Stimulated activated CD8-positive, alpha-beta memory T cell treated with anti-CD3 and anti-CD28 coated beads, Interleukin-4, amount 100 ng/mL, for 48 hours (primary cell): ENCODE measurements at places on chromosomes 11 and 22.

GRCh38 chr11:91396236-91397133, 828.1 kb upstream of the FAT3 start:
- no peak for DNase-seq

GRCh38 chr11:67499808-67500483, 5.2 kb downstream of the PITPNM1 start:
- DNase-seq = no peak

DNA sequence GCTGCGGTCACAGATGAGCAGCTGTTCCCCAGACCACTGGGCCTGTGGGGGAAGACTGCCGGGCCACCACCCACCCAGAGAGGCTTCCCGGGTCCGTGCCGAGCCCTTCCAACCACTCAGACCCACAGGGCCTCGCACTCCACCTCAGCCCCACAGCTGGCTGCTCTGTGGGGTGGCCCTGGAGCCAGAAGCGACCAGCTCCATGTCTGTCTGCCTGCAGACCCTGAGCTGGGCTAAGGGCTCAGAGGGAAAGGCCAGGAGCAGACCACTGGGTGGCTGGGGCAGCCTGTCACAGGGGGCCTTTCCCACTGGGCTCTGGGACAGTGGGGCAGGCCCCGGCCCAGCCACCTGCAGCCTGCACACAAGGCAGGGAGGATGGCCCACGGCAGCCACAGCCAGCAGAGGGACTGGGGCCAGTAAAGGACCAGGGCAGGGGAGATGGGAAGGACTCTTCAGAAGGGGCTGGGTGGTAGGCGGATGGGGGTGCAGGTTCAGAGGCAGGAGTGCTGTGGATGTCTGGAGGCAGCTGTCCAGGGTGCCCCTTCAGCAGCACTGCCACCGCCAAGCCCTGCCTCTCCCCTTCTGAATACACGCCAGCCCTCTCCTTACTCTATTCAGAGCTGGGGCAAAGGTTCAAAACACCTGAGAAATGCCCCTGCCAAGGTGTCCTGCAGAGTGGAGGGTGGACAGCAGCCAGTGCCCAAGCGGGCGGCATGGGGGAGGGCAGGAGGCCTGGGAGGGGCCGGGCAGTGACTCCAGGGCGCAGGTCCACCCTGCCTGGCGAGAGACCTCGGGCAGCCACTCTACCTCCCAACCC, 32.2 kb downstream of the GNB1L start:
- DNase-seq = no peak

GRCh38 chr11:79973721-79974617, 533.1 kb upstream of the TENM4 start:
- DNase-seq = no peak

- no peak for DNase-seq
Measured at GRCh38 chr11:100208207-100208606, 478.9 kb upstream of the ARHGAP42 start.

DNA sequence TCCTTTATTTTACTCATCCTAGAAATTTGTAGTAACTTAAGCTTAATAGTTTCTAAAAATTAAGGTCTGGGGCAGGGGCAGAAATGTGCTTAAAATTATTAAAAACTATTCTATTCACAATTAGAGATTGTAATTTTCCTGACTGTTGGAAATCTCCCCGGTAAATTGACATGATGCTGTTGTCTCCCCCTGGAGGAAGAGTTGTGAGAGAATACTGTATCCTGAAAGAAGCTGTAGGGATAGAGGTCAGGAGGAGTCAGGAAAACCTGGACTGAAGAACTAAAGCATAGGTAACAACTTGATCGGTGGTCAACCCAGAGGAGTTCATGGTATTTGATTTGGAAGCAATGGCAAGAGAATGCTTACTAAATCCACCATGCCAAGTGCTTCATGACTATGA, 16.2 kb upstream of the ESAM start:
- DNase-seq = no peak

DNA sequence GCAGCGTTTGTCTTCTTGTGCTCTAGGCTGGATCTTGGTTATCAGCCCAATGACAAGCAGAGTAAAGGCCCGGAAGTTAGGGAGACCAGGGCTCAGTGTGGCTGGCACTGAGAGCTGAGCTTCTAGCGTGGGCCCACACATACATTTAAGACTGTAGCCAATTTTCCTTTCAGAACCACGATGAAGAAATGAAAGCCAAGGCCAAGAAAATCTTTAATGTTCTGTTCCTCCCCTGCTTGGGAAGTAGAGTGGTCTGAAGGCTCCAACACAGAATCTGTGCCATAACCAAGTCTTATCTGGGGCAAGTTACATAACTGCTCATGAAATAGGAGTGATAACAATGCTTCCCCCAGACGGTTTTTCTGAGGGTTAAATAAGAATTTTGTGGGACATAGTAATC, 4.7 kb upstream of the ST3GAL4 start:
- DNase-seq = no peak

DNA sequence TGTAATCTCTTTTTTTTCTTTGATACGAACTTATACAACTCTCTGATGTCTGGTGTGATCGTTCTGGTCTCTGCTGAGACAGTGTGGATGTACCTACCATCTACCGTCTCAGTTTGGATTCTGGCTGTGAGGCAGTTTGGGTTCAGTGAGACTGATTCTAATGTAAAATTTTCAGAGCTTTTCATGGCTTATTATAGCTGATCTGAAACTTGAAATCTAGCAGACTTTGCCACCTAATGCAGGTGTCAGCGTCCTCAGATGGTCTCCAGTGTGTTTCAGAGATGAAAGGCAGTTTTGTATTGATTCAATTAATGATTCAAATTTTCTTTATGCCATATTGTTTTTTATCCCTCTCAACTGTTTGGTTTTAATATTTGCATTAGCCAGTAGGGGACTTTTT, 35.9 kb downstream of the PPFIBP2 start:
- no peak for DNase-seq

GRCh38 chr11:45213717-45214116, 67.3 kb downstream of the PRDM11 start:
- no peak for DNase-seq

- no peak for DNase-seq
Measured at GRCh38 chr11:43689167-43689566, 8.6 kb downstream of the HSD17B12 start.

- DNase-seq = peak; percentile 67
Measured at GRCh38 chr11:67648140-67648795, 2.3 kb downstream of the ACY3 start.

DNA sequence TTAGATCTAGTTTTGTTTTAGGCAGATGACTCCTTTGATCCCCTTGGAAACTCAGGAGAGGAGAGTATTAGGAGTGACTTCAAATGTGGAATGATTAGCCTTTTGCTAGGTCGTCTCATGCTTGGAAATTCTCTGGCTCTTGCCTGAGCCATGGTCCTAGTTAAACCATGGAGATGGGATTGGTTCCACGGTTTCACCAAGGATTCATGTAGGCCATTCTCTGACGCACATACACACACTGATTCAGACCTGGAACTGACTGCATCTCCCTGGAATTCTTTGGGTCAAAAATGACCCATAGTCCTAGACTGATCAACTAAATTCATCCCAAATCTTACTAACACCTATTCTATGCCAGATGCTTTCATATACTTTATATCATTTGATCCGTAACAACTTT, 56.5 kb downstream of the POLD3 start:
- DNase-seq = no peak

GRCh38 chr11:88202498-88202897, 27.3 kb upstream of the RAB38 start:
- no peak for DNase-seq

DNA sequence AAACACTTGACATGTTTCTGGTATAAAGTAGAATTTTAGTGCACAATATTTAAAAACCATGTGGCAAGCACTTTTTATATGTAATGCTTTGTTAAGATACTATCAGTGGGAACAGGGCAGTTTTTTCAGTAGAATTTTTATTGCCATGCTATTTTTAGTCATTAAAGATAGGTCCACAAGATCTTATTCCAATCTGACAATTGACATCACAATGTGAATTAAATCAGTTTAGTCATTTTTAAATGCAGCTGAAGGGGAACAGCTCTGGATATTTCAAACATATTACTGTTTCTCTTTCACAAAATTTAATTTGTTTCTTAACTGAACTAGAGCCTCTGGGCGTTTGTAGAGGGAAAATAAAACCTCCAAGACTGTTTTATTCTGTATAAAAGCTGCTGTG, 194.1 kb downstream of the MSANTD4 start:
- no peak for DNase-seq

DNA sequence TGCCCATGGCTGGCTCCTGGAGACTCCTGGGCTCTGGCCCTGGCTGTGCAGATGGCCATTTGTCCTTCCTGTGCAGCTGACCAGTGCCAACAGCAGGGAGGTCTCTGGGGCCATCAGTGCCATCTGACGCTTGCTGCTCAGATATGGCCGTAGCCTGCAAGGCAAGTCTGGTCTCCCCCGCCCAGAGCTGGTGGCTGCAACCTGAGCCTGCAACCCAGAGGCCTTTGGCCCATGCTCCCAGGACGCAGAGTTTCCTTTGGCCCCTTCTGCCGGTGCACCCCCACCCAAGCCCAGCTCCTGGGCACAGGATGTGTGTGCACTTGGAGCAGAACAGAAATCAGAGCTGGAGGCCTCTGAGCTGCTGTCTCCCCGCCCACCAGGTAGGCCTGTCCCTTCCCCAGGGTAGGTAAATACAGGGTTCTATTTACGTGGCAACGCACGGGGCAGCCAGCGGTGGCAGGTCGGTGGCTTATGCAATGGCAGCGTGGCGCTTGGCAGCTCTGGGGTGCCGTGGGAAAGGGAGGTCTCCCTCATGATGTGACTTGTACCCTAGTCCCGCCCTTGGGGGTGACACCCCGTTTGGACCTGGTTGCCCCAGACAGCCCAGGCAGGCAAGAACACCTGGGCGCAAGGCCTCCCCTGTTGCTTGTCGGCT, 21.0 kb upstream of the MYEOV start:
- no peak for DNase-seq

DNA sequence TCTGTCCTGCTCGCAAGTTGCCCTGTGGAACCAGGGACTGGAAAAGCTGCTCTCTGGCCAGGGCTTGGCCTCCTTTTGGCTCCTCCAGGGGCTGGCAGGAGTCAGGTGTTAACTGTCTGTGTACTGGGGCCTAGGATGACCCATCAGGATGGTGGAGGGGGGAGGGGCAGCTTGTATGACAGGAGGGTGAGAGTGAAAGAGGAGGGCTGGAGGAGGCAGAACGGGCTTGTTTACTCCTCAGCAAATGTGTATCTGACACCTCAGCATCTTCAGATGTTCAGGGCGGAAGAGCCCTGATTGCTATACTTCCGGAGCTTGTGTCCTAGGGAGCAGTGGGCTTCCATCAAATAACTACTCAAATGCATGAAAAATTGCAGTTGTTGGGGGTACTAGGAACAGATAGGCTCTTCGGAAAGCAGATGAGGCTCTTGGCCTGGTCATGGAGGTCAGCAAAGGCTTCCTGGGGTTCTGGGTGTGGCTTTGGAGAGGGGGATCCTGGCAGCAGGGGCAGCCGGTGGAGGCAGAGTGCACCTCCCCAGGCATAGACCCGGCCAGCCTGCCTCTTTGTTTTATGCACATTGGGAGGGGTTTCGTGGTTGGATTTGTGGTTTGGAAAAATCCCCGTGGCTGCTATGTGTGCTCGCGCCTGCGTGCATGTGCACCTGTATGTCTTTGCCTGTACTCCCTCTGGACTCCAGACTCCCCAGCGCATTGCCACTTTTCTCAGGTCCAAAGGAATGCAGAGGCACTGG, 31.2 kb downstream of the CD82 start:
- DNase-seq = peak; percentile 77

DNA sequence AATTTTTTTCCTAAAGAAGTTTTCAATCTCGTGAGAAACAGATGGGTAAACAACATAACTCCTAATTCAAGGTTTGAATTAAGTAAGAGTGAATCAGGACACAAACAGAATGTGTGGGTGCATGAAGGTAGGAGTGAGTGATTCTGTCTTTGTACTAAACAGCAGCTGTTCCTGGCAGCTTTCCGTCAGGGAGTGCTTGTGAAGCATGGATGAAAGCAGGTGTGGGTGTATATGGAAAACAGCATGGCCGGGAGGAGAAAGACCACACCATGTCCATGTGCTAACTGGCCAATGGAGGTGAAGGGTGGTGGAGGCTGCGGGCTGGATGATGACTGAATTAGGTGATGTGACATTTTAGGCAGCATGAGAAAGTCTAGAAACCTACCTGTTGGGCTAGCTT, 49.6 kb downstream of the BARX2 start:
- DNase-seq = no peak

DNA sequence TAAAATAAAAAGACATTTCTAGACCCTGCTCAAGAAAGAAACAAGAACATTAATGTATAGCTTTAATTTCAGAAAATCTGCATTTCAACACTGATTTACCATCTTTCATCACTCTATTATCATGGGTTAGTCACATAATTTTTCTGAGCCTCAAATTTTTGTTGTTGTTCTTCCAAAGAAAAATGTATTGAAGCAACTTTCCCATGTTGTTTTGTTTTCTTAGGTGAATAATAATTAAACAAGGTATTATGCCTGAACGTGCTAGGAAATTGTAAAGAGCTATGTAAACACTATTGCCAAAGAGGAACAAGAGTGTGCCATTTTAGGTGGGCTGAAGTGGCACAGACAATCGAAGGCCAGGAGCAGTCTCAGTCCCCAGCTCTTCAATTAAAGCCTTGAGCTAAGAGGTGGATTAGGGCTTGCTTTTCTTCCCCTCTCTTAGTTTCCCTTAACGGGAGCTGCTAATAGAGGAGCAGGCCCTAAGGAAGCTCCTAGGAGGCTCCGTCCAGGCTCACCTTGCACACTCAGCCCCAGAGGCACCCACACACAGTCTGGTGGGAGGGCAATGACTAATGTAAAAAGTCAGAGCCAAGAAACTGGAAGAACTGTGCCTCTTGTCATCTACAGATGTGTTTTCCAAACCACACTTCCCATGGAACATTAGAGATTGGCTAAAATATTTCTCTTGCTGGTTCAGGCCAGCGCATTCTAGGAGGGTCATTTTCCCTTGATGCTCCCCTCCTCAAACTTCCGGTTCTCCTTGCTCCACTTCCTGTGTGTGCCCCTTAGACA, 8.8 kb upstream of the UBASH3B start:
- DNase-seq = no peak

DNA sequence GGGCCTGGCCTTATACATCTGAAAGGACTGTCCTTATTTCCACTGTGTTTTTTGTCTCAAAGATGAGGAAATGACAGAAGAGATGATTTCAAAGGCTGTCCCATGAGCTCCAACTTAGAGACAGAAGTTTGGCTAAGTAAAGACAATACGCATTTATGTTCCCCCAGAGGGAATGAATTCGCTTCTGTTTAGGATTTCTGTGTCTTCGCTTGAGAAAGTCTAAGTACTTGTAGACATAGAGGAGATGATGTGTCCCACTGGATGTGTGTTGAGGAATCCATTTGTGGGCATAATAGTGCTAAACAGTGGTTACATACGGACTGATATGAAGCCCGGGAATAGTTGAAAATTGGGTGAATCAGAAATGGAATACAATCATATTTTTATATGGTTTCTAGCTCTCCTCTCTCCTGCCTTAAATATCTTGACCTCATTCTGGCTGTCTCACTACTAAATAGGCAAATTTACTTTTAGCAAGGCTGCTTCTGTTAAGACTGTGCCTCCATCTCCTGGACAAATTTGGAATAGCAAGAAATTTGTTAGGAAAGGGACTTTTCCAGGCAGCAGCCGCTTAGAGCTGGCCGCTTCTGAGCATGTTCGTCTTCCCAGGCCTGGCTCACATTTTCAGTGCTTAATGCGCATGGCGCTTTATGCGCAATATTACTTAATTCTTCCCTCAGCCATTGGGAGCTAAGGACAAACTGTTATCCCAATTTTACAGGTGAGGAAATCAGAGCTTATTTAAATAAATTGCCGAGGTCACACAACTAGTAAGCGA, 1.9 kb upstream of the PEX26 start:
- peak; percentile 38 for DNase-seq
